ENCODE measurements at places on chromosomes 2 and 18.

DNA sequence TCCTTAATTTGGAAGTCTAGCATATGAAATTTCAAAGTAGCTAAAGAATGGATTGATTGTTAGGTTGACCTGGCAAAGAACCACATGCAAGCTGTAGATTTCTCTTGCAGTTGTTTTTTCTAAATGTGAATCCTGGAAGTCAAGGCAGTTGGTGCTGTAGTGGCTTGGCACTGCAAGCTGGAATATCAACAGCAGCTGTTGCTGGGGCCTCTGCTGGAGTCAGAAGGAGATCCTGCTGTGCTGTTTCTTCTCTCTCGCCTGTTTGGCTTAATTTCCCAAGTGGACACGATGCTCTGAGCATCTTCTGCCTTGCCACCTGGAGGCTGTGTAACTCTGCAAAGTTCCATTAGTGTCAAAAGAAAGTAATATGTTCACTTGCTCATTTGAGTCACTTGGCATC, 12.6 kb downstream of the PIK3C3 start:
- DNase-seq = no peak

DNA sequence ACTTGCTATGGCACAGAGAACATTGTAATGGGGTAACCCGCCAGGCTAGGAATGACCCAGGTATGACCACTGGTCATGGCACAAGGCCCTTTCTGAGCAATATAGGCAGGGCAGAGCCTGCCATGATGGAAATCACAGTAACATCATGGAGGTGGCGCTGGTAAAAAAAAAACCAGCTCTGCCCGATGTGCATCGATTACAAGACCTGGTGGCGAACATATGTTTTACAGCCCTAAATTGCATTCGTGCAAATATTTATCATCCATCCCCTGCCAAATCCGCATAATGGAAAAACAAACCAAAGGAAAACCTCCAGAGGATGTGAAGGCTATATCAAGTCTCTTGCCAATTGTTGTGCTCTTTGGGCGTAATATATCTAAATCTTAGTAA, 60.6 kb downstream of the SEMA4F start:
- no peak for DNase-seq

DNA sequence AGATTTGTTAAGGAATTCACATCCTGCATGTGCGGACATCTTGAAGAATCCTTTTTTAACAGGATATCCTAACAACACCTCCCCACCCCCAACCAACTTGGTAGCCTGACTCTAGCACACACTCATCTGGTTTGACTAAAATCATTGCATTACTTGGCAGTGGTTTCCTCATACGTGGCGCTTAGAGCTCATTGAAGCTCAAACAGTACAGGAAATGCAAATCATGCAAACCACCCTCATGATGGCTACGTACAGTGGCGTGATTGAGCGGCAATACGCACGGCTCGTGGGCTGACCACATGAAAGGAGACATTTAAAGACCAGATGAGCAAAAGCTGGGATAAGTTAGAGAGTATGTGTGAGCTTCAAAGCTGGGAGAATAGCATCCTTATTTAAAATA, 336.2 kb downstream of the ZEB2 start:
- peak; percentile 67 for DNase-seq

DNA sequence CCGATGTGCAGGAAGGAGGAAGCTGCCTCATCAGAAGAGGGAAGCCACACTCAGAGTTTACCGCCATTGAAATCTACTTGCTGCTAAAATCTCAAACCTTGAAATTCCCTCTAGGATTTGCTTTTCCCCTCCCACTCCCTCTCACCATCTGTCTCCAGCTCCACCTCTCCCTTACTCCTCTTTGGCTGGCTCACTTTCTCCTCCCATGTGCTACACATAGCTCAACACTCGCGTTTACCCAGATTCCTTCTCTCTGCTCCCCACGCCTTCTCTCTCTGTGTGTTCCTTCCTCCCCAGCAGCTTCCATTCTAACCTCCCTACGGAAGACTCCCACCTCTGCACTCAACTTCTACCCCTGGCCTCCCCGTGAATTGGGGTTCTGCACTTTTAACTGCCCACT, 143.1 kb downstream of the DNER start:
- no peak for DNase-seq

GRCh38 chr2:64186699-64187605, 42.7 kb upstream of the PELI1 start:
- no peak for DNase-seq

DNA sequence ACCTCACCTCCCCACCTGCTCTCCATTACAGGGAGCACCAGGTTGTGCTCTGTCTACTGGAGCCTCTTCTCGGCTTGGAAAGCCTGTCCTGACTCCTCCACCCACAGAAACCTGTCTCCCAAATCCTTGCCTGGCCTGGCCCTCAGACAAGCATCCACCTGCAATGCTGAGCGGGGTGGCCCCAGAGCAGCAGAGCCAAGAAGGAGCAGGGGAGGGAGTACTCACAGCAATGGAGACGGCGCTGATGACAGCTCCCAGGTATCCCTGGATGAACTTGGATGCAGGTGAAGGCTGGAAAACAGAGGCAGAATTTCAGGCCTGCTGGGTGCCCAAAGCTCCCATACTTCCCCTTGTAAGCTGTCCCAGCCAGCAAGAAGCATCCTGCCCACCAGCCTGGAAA, 72.8 kb downstream of the SFXN5 start:
- no peak for DNase-seq

DNA sequence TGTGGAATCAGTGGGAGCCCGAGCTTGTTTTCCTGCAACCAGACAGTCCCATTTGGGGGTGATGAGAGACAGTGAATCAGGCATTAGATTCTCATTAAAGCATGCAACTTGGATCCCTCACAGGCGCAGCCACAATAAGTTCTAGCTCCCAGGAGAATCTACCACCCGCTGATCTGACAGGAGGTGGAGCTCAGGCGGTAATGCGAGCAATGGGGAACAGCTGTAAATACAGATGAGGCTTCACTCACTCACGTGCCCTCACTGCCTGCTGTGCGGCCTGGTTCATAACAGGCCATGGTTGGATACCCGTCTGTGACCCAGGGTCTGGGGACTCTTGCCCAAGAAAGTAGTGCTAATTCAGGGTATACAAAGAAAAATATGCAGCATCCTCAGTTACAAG, 144.8 kb upstream of the RGPD4 start:
- no peak for DNase-seq

GRCh38 chr2:239383759-239384156, 17.1 kb downstream of the HDAC4 start:
- no peak for DNase-seq

DNA sequence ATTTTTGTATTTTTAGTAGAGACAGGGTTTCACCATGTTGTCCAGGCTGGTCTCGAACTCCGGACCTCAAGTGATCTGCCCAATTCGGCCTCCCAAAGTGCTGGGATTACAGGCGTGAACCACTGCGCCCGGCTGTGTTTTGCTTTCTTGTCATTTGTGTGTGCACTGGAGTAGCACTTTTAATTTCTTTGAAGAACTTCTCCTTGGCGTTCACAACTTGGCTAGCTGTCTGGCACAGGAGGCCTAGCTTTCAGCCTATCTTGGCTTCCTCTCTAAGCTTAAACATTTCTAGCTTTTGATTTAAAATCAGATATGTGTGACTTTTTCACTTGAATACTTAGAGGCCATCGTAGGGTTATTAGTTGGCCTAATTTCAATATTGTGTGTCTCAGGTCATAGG, 93.0 kb downstream of the COMMD1 start:
- no peak for DNase-seq

DNA sequence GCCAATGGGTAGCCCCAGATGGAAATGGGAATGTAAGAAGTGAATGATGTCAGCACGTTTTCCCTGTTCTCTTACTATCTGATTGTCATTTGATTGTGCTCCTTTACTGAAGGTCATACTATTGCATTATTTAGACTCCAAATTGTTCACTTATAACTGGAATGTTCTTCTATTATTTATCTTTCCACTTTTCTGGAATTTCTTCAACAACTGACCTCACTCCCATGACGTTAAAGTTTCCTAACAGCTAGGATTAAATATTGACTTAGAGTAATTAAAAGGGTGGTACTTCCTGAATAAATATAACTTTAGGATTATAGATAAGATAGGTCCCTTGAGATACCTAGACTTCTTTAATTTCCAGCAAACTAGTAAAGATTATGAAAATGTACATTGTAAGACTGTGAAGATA, 10.9 kb upstream of the GULP1 start:
- no peak for DNase-seq
